Myocyte (in vitro differentiated cells): ENCODE measurements at places on chromosomes 11 and 22. TPM values are rescaled to one million over a fixed set of nuclear protein-coding genes. Genes with fewer than 3 reads are reported as not detected.

The SPTBN2 gene
- total RNA-seq, result 0.78 and 1.1 TPM in 2 replicates

The SLC17A6 gene
- total RNA-seq, result not detected in 2 replicates

The LGALS12 gene
- 0.08 and 0.16 TPM in 2 replicates for total RNA-seq

The CCDC117 gene
- total RNA-seq, result 35.1 and 37.1 TPM in 2 replicates

DNA sequence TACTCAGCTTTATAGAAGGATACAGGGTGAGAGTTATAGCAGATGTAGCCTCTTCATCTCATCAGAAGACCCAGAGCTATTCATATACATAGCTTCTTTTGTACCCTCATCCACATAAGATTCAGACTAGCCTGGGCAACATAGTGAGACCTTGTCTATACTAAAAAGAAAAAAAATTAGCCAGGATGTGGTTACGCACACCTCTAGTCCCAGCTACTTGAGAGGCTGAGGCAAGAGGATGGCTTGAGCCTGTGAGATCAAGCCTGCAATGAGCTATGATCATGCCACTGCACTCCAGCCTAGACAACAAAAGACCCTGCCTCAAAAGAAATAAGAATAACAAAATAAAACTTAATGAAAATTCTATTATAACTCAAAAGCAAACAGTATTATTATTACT lies 36.7 kb upstream of the B3GNT6 start:
- DNase-seq, result no peak

- no peak for DNase-seq
Observed at GRCh38 chr11:104995001-104995408, 26.6 kb upstream of the CASP4 start.

GRCh38 chr22:38081941-38082828 lies 1.8 kb downstream of the SLC16A8 start:
- no peak for DNase-seq
